ENCODE measurements at places on chromosomes 5 and 9.
A peak's percentile ranks its signal among the peaks of the same experiment; 100 is the strongest.

DNA sequence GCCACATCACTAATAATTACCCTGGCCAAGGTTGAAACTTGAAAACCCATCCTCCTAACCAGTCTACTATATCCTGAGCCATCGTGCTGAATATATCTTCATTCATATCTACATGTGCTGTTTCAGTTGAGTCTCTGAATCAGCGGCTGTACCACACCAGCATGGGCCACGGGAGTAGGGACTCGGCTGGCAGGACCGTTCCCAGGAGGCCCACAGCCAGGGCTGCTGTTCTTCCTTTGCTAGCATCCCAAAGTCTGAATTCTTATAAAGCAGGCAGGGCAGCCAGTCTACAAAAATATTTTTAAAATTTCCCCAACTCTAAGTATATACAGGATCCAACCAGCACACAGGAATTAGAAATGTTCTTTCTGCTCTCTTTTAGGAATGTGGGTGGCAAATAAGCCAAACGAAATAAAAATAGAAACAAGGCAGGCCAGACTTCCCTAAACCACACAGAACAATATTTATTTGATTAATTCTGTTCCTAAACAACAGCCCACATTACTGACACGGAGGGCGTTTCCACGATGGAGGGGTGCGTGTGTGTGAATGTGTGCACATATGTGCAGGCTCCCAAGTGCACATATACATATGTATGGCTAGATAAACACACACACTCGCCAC lies 42.8 kb upstream of the EQTN start:
- DNase-seq, result no peak

DNA sequence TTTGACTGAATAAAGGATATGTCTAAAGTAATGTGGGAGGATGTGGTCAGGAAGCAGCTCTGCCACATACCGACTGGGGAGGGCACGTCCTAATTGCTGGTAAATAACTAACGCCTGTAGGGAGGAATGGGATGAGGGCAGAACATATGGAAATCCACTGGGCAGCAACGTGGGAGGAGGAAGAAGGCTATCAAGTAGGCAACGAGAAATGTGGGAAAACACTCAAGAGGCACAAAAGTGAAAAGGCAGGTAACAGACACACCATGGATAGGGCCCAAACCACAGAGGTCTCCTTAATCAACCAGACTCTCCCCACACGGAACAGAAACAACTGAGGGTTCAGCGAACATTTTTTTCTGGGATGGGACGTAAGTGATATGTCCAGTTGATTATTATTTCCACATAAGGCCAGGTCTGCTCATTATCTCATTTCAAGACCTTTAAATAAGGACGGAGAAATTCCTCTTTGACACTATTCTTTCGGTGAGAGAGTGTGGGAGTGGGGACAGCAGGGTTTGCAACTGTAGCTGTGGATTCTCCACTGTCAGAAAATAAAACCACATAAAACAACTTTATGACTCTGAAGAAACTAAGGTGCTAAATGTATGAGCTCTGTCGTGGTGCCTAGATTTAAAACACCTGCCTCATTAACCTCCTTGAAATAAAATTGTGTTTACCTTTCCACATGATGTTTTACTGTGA lies 17.0 kb downstream of the IARS1 start:
- DNase-seq, result no peak

DNA sequence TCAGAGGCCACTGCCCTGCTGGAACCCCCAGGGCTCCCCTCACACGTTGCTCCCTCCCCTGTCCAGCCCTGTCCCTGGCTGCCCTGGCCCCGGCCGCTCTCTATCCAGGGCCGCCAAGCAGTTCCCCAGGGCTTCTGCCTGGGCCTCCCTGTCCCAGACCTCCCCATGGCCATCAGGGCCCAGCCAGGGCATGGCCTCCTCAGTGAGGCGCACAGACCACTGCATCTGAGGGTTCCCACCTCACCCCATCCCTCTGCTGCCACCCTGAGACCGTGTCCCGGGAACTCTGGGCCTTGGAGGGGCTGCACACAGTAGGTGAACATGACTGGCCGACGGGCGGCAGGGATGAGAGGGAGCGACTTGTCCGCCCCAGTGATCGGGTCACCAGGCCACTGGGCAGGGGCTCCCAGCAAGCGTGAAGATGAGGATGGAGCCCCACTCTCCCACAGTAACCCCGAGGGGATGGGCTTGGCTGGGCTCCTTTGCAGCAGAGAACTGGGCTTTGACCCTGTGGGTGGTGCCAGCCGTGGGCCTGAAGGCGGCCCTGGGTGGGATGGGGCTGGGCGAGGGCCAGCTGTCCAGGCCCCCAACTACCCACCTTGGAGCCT lies 108.4 kb upstream of the SARDH start:
- no peak for DNase-seq

- no peak for DNase-seq
Measured at GRCh38 chr5:3736926-3737325, 141.3 kb downstream of the IRX1 start.

- DNase-seq, result no peak
Measured at GRCh38 chr9:29039258-29039657, 1466.0 kb upstream of the C9orf72 start.

- peak; percentile 38 for DNase-seq
Measured at GRCh38 chr9:95438561-95439357, 78.0 kb downstream of the PTCH1 start.

- peak; percentile 26 for DNase-seq
Measured at GRCh38 chr5:95731571-95732554, 727 bp downstream of the RHOBTB3 start.

- no peak for DNase-seq
Measured at GRCh38 chr9:123058834-123059233, 25.4 kb downstream of the GPR21 start.

- DNase-seq, result no peak
Measured at GRCh38 chr5:148993283-148993936, 69.5 kb downstream of the SH3TC2 start.

GRCh38 chr9:86893811-86894490 lies 53.4 kb downstream of the GAS1 start:
- no peak for DNase-seq

DNA sequence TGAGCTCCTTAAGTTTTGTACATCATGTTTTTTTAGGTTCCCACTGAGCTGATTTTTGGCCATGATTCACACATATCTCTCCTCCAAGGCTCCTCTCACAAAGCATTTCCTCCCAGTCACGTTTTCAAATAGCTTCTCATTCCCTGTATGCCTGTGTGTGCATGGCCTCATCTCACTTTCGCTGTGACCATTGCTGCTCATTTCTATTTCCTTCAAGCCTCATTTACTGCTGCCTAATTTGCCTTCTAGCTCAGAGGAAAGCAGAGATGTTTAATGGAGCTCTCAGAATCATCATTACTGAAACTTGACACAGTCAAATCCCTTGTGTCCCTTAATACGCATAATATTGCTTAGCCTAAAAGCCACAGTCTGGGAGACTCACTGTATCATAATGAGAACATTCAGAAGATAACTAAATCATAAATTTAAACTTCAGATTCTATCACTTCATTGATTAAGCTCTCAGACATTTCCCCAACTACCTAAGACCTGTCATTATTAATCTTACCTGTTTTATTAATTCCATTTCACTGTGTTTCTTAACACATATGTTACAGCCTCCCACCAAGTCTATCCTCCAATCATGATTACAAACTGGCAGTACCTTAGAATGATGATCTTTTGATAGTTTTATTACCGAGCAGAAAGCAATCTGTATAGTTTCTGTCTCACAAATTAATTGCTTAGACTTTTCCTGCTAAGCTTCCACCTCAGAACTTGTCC lies 278.3 kb upstream of the PTGER4 start:
- no peak for DNase-seq

DNA sequence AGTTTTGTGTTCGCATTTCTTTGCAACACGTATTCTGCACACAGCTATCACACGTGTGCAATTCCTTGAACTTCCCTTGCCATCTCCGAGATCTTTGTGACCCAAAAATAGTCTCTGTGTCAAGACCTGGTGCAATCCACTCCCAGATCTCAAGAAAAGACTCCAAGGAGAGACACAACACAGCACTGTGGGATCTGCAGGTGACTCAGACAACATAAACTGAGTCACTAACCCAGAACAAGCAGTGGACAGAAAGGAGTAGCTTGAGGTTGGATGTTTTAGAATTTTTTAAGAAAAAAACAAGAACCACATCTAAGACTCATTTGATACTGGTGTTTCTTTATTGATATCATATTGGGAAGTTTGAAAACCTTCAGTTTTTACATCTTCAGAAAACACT lies 396.9 kb downstream of the AGTPBP1 start:
- no peak for DNase-seq

DNA sequence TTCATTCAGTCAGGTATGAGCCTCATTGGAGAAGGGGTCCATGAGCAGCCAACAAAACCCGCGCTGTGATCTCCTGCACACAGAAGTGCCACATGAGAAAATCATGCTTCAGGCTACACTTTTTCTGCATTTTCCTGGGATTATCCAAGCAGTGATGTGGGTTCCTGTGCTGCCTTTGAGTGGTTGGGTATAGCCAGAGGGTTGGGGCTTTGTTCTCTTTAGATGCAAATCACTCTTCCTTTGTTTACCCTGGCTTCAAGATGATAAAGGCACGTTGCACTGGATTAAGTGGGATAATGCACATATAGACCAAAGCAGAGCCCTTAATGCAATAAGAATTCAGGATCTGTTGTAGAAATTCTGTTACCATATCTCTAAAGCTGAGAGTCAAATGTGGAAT lies 18.7 kb downstream of the ECM2 start:
- no peak for DNase-seq

DNA sequence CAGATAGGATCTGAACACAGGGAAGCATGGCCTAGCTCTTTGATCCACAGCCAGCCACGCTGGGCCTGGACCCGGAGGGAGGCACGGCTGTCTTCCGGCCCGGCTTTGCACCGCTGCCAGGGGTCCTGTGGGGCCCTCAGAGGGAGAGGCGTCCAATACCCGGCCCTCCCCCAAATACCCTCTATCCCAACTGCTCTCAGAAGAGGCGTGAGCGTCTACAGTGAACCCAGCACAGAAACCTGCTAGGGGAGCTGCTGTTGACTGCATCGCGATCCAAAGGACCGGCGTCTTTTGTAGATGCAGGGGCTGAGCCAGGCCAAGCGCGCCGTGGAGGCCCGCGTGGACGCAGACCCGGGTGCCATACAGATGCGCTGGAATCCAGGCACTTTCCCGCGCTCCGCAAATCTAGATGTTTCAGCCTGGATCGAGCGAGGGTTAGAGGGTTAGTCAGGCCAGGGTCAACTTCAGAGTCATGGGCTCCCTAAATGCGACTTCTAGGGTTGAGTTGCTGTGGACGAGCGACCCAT lies 1.1 kb upstream of the TCF7 start:
- DNase-seq, result no peak

- DNase-seq, result peak; percentile 89
Measured at GRCh38 chr5:125326150-125326510, 579.7 kb upstream of the ZNF608 start.

- no peak for DNase-seq
Measured at GRCh38 chr9:10548348-10548747, 64.5 kb downstream of the PTPRD start.

DNA sequence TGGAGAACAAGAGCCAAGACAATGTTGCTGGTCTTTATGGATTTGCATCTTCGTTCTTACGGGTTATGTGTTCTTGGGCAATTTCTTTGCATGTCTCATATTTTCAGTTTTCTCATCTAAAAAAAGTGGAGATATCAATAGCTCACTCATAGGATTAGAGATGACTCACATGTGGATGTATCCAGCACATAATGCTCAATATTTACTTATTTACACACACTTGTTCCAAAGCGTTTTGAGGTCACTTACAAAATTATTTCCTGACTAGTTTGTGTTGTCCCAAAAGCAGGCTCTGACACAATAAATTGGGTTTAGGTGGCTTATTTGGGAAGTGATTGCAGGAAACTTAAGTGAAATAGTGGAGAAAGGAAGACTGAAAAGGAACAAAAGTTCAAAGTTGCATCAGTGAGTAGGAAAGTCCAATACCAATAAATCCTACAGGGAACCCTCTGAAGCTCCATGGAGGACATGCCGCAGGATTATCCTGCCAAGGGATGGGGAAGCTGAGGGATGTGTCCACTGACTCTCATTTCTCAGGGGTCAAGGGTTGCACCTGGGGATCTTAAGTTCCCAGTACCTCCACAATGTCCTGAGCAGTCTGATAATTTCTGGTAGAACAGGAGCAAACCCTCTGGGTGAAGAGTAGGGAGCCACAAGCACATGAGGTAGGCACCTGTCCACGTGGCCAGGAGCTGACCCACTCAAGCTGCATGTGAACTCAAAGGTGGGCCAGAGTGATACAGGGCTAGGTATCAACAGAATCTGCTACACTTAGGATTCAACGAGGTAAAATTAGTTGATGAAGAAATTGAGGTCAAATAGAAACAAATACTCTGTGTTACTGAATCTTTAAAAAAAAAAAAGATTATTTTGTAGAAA lies 37.4 kb upstream of the SLC44A1 start:
- DNase-seq, result no peak

GRCh38 chr9:91403665-91404543 lies 19.7 kb downstream of the NFIL3 start:
- DNase-seq, result no peak

DNA sequence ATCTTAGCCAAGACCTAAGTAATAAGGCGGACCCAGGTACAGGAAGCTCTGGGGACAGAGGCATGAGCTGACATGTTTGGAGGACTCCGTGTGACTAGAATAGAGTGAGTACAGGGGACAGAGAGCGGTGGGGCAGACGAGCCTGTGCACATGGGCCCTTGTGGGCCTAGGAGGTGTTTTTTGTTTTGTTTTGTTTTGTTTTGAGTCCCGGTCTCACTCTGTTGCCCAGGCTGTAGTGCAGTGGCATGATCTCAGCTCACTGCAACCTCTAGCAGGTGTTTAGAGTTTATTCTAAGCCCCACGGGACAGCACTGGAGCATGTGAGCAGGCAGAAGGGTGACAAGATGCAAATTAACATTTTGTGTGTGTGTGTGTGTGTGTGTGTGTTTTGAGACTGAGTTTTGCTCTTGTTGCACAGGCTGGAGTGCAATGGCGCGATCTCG lies 3.1 kb upstream of the EEIG1 start:
- no peak for DNase-seq

- peak; percentile 80 for DNase-seq
Measured at GRCh38 chr5:123000731-123001130, 35.8 kb downstream of the PPIC start.

DNA sequence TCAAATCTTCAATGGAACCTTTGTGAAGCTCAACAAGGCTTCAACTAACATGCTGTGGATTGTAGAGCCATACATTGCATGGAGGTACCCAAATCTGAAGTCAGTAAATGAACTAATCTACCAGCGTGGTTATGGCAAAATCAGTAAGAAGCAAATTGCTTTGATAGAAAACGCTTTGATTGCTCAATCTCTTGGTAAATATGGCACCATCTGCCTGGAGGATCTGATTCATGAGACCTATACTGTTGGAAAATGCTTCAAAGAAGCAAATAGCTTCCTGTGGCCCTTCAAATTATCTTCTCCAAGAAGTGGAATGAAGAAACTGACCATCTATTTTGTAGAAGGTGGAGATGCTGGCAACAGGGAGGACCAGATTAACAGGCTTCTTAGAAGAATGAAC lies 54.7 kb upstream of the TTC39B start:
- no peak for DNase-seq

DNA sequence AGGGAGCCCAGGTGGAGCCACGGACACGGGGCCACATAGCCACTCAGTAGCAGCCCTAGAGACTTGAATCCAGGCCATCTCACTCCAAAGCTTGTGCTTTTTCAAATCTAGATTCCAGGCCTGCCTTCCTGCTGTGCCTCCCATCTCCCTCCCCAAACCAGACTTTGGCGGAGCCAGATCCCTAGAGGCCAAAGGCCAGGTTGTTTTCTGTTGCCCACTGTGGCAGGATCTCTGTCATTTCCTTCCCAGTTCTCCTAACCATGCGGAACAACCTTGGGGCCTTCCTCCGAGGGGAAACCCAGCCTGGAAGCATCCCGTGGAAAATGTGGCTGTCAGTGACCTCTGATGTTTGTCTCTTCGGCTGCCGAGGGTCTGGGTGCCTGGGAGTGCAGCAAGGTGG lies 16.4 kb upstream of the RPS14 start:
- DNase-seq, result no peak

GRCh38 chr9:33332011-33332410 lies 41.7 kb downstream of the NFX1 start:
- DNase-seq, result no peak

Measured in NCI-H1105 treated with DMSO at 0.1 percent for 48 hours (cell line).